Ammon's horn (tissue), 1 donor: ENCODE measurements at places on chromosomes 5 and 9.

DNA sequence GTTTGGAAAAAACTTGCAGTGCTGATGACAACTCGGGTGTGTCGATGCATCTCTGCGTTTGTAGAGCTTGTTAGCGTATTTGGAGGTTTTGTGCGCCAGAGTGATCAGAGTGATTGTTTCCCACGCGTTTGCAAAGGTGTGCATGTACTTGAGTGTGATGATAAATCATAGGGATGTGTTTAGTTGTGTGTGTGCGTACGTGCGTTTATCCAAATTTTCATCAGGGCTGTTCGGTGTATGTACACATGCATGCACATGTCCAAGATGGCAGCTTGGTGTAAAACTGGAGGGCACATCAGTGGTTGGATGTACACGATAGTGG lies 248 bp upstream of the C1QTNF2 start:
- no peak for DNase-seq

DNA sequence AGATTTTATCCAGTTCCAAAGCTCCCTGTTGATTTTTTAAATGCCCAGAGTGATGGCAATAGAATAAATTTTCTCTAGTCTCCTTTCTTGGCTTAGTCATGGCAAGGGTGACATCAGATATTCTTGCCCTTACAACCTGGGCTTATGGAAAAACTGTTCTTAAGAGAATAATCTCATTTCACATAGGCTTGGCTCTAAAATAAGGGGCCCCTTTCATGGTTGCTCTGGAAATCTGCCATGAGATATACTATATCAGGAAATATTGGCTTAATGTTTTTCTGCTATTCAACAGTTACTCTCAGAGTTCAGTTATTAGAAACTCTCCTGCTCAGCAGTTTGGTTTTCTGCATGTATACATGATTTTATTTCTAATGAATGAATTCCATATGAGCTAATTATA lies 7.8 kb downstream of the HMHB1 start:
- no peak for DNase-seq

GRCh38 chr9:78472111-78472510 lies 175.2 kb downstream of the PSAT1 start:
- DNase-seq, result no peak

DNA sequence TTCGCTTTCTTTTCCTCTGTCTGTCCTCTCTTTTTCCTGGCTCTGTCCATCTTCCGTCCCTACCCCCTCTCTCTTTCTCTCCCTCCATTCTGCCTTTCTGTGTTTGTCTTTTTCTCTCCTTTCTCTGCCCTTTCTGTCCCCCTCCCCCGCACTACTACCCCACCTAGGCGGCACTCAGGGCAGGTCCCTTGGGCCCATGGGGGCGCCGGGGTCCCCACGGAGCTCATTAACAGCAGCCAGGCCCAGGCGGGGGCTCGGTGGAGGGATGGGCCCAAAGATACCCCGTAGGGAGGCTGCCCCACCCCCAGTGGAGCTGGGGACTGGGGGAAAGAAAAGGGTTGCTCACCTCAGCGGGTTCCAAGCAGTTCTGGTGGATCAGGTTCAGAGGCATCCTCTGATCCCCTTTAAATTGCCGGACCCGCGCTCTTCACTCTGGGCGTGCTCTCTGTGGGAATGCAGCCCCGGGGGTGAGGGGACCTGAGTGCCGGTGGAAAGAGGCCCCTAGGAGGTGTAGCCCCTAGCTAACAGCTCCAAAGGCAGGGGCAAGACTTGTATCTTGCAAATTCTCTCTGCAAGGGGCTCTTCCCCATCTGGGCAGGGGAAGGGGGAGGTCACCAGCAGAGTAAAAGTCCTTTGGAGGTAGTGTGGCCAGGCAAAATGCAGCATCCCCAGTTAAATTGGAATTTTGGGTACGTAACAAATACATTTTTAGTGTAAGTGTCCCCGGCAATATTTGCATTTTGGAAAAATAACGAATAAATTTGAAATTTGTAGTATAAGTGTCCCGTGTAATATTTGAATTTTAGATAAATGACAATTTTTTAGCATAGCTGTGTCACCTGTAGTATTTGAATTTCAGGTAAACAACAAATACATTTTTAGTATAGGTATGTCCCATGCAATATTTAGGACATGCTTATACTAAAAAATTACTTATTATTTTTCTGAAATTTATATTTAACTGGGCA lies 7.4 kb downstream of the LHX2 start:
- DNase-seq, result no peak
